ENCODE measurements at places on chromosomes 11 and 22. TPM values are rescaled to one million over a fixed set of nuclear protein-coding genes. Genes with fewer than 3 reads are reported as not detected.

DNA sequence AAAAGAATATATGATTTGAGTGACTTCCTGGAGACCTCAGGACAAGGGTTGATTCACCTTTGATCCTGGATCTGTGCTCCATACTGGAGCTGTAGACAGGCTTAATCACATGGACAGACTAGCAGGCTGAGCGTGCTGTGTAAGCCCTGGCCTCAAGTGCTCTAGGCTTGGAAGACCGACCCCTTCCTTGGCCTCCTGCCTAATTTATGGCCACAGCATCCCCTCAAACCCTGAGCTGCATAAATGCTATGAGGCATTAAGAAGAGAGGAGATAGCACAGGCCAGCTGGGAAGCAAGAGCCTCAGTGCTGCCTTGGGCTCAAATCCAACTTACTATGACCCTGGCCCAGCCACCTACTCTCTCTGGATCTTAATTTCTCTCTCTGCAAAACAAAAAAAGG lies 385.1 kb downstream of the BUD13 start:
- no peak for DNase-seq
- H3K4me1 ChIP-seq = peaks cover 5% of the 10 kb centered on the region
- H3K36me3 ChIP-seq = no peaks in the 10 kb centered on the region
- H3K27me3 ChIP-seq = no peaks in the 10 kb centered on the region
- H3K27ac ChIP-seq = no peak overlapping the region
- H3K4me3 ChIP-seq = no peak overlapping the region

GRCh38 chr11:69664103-69664775 lies 10.9 kb downstream of the LTO1 start:
- H3K27ac ChIP-seq = no peak overlapping the region
- H3K4me3 ChIP-seq = no peak overlapping the region
- H3K27me3 ChIP-seq = no peaks in the 10 kb centered on the region
- no peaks in the 10 kb centered on the region for H3K4me1 ChIP-seq

DNA sequence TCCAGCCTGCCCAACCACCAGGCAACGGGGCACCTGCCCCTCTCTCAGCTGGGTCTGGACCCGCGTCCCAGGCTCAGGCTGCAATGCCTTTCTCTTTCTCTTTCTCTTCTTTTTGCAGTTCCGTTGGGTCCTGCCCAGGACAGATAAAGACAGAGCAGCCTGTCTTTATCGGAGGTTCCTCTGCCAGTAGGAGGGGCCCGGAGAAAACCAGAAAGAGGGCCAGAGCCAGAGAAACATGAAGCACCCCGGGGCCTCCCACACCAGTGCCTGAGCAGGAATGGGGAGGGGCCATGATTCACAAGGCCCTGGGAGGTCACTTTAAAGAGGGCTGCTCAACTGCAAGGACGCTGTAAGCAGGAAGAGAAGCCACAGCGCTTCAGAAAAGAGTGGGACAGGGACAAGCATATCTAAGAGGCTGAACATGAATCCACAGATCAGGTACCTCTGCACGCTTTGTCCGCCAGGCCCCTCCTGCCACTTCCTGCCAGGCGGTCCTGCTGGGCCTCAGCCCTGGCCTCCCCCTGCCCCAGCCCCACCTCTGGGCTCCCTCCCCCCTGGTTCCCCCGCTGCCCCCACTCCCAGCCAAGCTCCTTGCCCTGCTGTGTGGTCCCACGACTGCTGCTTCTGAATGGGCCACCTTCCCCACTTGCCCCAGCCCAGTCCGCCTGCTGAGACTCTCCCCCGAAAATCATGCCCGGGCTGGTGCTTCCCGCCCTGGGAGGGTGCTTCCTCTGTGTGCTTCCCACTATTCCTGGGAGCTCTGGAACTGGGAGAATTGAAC lies at the start of gene APOBEC3C:
APOBEC3C (plus strand) TSS at position 316 of the 781 bp plus-strand sequence; CDS start at position 422, 106 bp downstream.
- peak; percentile 95 for DNase-seq
- H3K4me3 ChIP-seq = peak within 1 kb of the TSS; percentile 34
- peaks cover 24% of the 10 kb centered on the region for H3K4me1 ChIP-seq
- peak within 1 kb of the TSS; percentile 89 for H3K27ac ChIP-seq
- H3K27me3 ChIP-seq = no peaks in the 10 kb centered on the region

- peaks cover 29% of the 10 kb centered on the region for H3K27me3 ChIP-seq
- H3K36me3 ChIP-seq = no peaks in the 10 kb centered on the region
- H3K4me3 ChIP-seq = no peak overlapping the region
- peaks cover 6% of the 10 kb centered on the region for H3K4me1 ChIP-seq
- no peak overlapping the region for H3K27ac ChIP-seq
- DNase-seq = no peak
Measured at GRCh38 chr11:60657888-60658287, 41.5 kb upstream of the MS4A8 start.

DNA sequence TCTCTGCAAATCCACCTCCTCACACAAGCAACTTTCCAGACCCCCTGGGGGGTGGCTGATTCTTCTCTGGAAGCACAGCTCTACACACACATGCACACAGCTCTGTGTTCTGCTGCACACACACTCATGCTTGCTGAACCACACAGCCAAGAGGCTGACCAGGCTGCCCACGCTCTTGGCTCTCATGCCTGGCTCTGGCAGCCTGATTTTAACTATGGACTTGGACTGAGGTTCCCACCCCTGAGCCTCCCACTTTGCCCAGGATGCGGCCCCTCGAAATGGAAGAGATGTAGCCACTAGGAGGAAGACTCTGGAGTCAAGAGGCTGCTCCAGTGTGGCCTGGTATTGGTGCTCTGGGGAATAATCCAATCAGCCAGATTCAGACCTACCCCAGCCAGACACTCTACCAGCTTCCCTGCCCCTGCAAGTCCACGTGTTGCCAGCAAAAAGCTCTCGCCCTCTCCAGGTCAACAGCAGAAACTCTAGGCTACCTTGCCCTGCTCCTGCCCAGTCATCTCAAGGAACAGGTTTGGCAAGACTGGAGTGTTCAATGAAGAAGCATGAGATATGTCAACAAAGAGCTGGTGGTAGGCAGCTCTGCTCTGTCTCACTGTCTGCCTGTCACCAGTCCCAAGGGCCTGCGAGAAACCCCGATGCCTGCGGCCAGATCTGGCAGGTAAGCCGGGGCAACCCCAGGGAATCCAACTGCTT lies 8.8 kb upstream of the CASTOR1 start:
- H3K36me3 ChIP-seq = peaks cover 2% of the 10 kb centered on the region
- DNase-seq = no peak
- no peaks in the 10 kb centered on the region for H3K4me1 ChIP-seq
- H3K27ac ChIP-seq = no peak overlapping the region
- H3K4me3 ChIP-seq = no peak overlapping the region
- H3K27me3 ChIP-seq = no peaks in the 10 kb centered on the region

DNA sequence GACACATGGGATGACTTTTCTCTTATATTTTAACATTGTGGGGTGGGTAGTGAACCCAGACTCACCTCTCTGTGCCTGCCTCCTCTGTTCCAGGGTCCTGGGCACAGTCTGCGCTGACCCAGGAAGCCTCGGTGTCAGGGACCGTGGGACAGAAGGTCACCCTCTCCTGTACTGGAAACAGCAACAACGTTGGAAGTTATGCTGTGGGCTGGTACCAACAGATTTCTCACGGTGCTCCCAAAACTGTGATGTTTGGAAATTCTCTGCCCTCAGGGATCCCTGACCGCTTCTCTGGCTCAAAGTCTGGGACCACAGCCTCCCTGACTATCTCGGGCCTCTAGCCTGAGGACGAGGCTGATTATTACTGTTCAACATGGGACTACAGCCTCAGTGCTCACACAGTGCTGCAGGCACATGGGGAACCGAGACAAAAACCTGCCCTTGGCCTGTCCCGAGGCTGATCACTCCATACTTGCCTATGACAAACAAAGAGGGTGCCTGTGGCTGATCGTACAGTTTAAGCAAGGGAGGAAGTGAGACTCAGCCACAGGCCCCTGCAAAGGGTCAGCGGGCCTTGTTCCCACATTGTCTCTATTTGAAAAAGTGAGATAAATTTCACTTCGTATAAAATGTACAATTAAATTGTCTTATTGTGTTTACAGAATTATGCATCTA lies 43.7 kb upstream of the TOP3B start:
- peaks cover 4% of the 10 kb centered on the region for H3K4me1 ChIP-seq
- no peak overlapping the region for H3K4me3 ChIP-seq
- H3K36me3 ChIP-seq = no peaks in the 10 kb centered on the region
- H3K27me3 ChIP-seq = no peaks in the 10 kb centered on the region
- DNase-seq = no peak

GRCh38 chr11:115760461-115761320 lies 256.5 kb upstream of the CADM1 start:
- H3K27ac ChIP-seq = no peak overlapping the region
- H3K4me1 ChIP-seq = no peaks in the 10 kb centered on the region
- H3K36me3 ChIP-seq = no peaks in the 10 kb centered on the region
- H3K27me3 ChIP-seq = peaks cover 42% of the 10 kb centered on the region
- peak; percentile 17 for DNase-seq

DNA sequence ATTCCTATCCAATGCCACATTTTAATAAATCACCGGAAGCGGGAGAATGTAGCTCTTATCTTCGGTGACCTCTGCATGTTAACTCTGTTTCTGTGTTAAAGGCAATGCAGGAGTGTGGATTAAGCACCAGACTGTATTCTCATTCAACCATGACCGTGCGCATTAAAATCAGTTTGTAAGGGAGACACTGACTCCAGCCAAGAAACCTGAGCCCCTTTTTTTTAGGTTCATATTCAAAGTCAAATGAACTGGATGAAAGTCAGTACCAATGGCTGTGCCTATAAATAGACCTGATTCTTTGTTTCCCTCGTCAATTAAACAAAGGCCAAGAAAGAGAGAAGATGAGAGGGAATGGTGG lies 32.2 kb downstream of the C11orf91 start:
- no peak overlapping the region for H3K27ac ChIP-seq
- no peaks in the 10 kb centered on the region for H3K27me3 ChIP-seq
- DNase-seq = no peak
- H3K36me3 ChIP-seq = no peaks in the 10 kb centered on the region
- no peaks in the 10 kb centered on the region for H3K4me1 ChIP-seq

DNA sequence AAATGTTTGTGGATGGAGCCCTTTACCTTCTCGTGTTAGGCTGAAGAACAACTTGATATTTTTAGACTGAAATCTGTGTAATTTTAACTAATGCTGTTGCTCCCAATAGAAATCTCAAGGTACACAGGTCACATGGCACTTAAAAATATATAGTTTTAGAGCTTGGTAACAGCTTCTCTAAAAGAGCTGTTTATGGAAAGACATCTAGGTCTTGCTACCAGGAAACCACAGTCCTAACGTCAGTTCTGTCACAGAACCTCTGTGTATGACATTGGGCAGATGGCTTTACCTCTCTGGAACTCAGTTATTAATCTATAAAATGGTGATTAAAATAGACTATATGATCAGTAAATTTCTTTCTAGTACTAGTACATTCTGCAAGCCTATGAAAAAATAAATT lies 35.4 kb downstream of the PAK1 start:
- no peaks in the 10 kb centered on the region for H3K27me3 ChIP-seq
- no peaks in the 10 kb centered on the region for H3K4me1 ChIP-seq
- H3K4me3 ChIP-seq = no peak overlapping the region
- H3K36me3 ChIP-seq = no peaks in the 10 kb centered on the region
- no peak for DNase-seq

DNA sequence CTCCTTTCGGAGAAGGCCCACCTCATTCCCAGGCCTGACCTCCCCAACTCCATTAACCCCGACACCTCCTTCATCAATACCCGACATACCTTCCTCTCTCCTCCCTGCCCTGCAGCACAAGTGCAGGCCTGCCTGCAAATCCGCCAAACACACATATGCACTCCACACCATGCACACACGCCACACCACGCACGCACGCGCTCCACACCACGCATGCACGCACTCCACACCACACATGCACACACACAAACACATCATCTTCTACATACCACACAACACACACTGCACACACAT lies 629.6 kb downstream of the TBC1D22A start:
- H3K27ac ChIP-seq = no peak overlapping the region
- H3K27me3 ChIP-seq = no peaks in the 10 kb centered on the region
- no peaks in the 10 kb centered on the region for H3K4me1 ChIP-seq

DNA sequence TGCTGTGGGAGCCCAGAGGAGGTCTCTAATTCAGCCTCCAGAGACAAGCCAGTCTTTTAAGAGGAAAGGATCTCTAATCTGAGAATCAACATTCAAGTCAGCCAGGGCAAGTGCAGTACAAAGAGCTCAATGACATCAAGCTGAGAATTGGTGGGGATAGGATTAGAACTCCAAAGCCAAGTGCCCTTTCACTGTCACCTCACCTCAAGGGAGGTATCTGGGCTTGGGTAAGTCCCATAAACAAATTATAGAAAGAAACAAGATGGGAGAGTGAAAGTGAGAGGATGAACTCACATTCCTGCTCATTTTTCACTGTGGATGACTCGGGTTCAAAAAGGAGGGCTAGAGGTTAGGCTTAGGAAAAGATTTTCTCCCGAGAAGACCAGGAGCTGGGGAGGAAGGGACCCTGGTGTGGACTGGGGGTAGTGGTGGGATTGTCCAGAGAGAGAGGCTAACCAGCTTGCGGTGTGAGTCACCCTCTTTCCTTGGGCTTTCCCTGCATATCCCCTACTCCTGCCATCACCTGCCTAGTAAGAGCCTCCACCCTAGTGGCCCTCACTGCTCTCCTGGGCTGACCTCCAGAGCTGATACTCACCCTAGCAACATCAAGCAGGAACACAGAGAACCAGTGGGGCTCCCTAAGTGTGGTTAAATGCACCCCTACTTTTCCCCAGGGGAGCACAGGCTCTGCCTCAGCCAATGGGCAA lies 70.4 kb downstream of the RRM1 start:
- no peaks in the 10 kb centered on the region for H3K4me1 ChIP-seq
- no peak overlapping the region for H3K27ac ChIP-seq
- no peak for DNase-seq
- no peaks in the 10 kb centered on the region for H3K27me3 ChIP-seq

DNA sequence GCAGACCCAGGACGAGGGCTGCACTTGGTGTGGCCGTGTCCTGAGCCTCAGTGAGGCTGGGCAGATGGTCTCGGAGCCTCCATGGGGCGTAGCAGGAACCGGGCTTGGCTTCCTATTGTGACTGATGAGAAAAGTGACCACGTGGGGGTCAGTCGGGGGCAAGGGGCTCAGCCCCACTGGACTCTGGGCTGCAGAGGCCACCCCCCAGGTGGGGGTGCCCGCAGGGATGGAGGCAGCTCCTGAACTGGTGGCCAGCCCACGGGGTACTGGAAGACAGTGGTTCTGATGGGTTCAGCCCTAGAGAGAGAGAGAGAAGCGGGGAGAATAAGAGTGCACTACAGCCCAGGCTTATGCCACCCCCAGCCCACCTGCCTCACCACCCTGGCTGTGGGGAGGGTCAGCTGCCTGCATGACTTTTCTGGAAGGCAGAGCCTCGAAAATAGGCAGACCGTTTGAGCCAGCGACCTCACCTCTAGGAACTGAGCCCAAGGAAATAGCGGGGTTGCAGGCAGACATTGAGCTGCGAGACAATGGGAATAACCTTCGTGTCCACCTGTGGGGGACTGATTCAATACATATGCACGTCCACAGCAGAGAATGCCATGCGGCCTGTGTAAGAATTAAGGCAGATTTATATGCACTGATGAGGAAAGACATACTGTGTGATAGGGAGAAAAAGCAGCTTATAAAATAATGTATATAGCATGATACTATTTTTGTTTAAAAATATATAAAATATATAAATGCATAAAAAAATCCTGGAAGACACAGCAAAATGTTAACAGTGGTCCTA lies 11.5 kb downstream of the CABP7 start:
- no peak overlapping the region for H3K4me3 ChIP-seq
- H3K27me3 ChIP-seq = no peaks in the 10 kb centered on the region
- H3K36me3 ChIP-seq = no peaks in the 10 kb centered on the region
- no peaks in the 10 kb centered on the region for H3K4me1 ChIP-seq
- no peak for DNase-seq

The MMP8 gene
- total RNA-seq = not detected

The NXPE1 gene
- total RNA-seq = not detected

The PNPLA3 gene
- 2.1 TPM for total RNA-seq

The PDE2A gene
- 0.92 TPM for total RNA-seq

The SNAP29 gene
- total RNA-seq = 25.2 TPM

The PHLDA2 gene
- 1.1 TPM for total RNA-seq

The UPK3A gene
- not detected for total RNA-seq

The USP2 gene
- 28.3 TPM for total RNA-seq

The GLB1L2 gene
- 2.0 TPM for total RNA-seq

The PRG3 gene
- total RNA-seq = not detected

All from cardiac muscle cell (in vitro differentiated cells and primary cell).